Stimulated activated CD8-positive, alpha-beta memory T cell treated with anti-CD3 and anti-CD28 coated beads, Interleukin-7, amount 100 ng/mL, for 48 hours (primary cell): ENCODE measurements at places on chromosomes 16 and 17.

- DNase-seq, result no peak
These were observed 13.4 kb downstream of the FBF1 start for GRCh38 chr17:75927286-75927922.

GRCh38 chr16:81544700-81545271, 100.2 kb downstream of the CMIP start:
- DNase-seq, result no peak

DNA sequence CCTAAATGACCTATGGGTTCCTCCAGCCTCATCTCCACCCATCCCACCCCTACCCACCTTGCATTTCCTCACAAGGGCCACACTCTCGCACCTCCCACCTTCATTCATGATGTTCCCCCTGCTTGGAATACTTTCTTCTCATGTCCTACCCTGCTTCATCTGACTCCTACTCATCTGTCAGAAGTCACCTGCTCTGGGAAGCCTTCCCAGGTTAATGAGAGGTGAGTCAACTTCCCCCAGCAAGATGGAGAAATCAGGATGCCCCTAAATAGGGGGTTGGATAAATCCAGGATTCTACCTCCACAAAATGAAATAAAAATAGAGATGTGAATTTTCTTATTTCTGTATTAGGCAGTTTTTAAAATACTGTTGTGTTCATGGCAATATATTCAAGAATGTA, 51.0 kb upstream of the WSB1 start:
- no peak for DNase-seq

GRCh38 chr17:65898651-65899050, 293.3 kb downstream of the CEP112 start:
- no peak for DNase-seq
